BE2C (cell line): ENCODE measurements at places on chromosomes 11 and 22.

- DNase-seq = no peak
These were observed 24.0 kb downstream of the KCNJ5 start for GRCh38 chr11:128915149-128915521.

DNA sequence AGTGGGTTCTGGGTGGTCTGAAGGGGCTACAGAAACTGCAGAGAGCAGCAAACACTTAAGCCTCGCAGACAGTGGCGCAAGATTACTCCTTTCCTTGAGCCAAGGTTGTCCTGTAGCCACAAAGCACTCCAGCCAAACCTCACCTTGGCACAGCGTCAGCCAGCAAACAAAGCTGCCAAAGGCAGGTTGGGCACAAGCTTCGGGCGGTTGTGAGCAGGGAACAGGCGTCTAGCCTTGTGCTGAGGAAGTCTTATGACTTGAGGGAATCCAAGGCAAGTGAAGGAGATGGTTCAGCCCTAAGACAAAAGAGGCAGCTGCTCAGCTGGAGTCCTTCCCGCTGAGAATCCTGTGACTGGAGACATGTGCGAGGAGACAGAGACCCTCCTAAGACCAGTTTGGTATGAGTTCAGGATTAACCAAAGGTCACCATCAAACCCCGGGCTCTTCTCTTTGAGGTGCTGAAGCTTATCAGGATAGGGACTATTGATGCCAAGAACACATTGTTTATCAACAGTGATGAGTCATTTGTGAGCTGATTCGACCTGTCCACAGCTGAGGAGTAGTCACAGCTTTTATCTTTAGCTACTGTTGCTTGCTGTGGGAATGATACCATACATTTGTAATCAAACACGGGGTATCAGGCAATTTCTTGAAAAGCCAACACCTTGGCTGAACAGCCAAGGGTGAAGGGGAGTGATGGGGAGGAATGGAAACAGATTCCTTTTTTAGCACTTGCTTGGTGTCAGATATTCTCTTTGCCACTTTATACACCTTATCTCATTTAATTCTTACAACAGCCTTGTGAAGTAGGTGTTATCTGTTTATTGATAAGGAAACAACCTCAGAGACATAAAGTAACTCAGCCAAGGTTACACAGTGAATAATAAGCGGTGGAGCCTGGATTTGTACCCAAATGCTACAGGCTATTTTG, 4.6 kb downstream of the ADM start:
- DNase-seq = no peak

- no peak for DNase-seq
These were observed 5.9 kb downstream of the YPEL4 start for GRCh38 chr11:57643802-57644201.

GRCh38 chr11:64234647-64235379, 429 bp downstream of the VEGFB start:
- peak; percentile 46 for DNase-seq

- DNase-seq = peak; percentile 36
These were observed 1.1 kb downstream of the HYOU1 start for GRCh38 chr11:119055901-119056300.

GRCh38 chr11:46666516-46666915, 33.9 kb downstream of the ARHGAP1 start:
- DNase-seq = no peak

- no peak for DNase-seq
These were observed 46.5 kb downstream of the NEU3 start for GRCh38 chr11:75035256-75035655.

GRCh38 chr22:43537019-43537585, 125.3 kb downstream of the MPPED1 start:
- DNase-seq = peak; percentile 48

DNA sequence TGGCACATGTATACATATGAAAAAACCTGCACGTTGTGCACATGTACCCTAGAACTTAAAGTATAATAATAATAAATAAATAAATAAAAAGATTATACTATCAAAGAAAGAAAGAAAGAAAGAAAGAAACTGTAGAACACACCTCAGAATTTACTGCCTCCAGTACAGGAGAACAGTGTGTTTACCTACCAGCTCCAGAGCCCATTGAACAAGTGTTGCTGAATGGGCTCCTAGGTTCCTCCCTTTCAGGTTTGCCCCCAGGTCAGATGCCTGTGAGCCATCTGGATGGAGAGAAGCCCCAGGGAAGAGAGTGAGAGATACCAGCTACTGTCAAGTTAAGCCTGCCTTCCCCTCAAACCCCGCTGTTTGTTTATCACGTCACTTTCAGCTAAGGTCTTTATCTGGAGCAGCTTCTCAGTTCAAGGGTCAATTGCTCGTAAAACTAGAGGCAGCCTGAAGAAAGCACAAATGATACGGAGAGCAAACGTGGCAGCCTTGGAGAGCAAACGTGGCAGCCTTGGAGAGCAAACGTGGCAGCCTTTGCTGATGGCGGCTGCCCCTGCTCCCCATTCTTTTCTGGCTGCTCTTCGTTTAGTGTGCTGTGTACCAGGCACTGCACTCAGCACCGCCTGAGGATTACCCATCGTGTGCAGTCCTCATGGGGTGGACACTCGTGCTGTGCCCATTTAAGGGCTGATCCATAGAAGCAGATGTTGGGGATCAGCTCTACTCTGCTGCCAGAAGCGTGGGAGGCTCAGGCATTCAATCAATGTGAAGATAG, 111.7 kb downstream of the ADAMTS15 start:
- no peak for DNase-seq

DNA sequence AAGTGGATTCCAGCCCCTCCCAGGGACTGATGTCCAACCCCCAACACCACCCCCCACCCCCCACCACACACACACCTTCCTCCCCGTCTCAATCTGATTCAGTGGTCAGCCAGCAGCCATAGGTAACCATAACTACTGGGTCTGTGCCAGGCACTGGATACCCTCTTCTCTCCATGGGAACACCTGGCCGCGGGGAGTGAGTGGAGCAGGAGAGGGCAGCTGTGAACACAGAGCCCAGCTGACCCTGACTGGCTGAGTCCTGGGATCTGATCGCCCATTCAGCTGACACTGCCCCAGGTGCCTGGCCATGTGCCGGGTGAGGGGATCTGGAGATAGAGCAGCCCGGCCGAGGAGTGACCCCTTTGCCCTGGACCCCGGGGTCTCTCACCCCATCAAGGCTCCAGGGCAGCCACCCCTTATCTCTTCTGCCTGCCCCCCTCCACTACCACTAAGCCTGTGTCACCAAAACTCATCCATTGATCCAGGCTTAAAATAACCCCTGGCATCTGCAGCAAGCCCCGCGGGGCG, 2.6 kb upstream of the SHISA8 start:
- DNase-seq = no peak

DNA sequence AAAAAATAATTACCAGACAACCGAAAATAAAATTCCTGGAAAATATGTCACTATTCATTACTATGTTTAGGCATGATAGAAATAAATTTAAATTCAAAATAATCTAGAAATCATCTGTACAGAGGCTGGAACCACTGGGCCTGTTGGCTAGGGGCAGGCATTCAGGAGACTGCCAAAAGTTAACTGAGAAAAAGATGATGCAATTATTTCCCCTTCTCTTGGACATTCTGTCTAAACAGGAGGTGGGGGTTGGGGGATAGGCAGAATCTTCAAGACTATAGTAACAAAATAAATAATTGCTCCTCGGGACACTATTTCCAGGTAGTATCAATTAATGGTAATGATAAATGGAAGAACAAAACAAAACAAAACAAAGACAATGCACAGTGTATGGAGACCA, 14.1 kb downstream of the BTBD10 start:
- DNase-seq = no peak

- DNase-seq = no peak
These were observed 66.8 kb upstream of the NTM start for GRCh38 chr11:131303611-131304119.

- DNase-seq = peak; percentile 9
These were observed 171.4 kb upstream of the CTSC start for GRCh38 chr11:88508759-88509581.

- DNase-seq = peak; percentile 46
These were observed 760 bp upstream of the CELSR1 start for GRCh38 chr22:46537946-46538813.

DNA sequence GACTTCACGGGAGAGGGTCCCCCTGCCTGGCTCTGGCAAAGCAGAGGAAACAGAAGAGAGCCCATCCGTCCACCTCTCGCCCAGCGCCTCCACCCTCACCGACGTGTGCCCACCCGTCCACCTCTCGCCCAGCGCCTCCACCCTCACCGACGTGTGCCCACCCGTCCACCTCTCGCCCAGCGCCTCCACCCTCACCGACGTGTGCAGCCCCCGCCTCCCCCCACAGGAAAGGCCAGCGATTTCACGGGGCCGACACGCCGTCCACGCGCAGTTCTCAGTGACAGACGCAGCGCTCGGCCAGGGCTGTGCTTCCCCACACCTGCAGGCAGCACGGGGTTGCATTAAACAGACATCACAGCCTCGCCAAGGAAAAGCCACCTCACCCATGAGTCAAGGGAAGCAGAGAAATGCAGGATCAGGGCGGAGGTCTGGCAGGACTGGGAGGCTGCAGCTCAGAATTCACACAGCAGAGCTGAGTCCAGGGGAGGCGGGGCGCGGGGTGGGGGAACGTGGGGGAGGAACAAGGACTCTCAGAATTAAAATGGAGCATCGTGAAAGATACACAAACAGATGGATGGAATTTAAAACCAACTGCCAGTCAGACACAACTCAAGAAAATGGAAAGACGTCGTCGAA, 377.7 kb downstream of the BRD1 start:
- DNase-seq = no peak

DNA sequence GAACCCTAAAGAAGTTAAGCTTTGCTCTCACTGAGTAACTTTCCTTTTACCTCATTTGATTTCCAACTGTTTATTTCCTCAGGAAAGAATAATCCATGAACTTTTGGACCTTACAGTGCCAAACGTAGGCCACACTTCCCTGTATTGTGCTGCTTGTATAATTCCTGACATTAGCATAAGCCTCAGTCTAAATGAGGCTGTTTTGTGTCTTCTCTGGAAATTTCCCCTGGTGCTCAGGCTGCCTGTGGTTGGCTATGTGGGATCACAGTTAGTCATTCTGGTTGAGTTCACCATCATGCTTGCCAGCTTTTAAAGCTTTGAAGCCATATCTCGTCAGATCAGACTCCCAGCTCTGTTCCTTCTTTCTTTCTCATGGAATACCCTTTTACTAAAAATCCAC, 107.0 kb downstream of the FAM76B start:
- no peak for DNase-seq

- peak; percentile 56 for DNase-seq
These were observed 9.0 kb downstream of the POLR3H start for GRCh38 chr22:41535244-41535643.

GRCh38 chr11:130077671-130078070, 8.0 kb downstream of the APLP2 start:
- DNase-seq = no peak

DNA sequence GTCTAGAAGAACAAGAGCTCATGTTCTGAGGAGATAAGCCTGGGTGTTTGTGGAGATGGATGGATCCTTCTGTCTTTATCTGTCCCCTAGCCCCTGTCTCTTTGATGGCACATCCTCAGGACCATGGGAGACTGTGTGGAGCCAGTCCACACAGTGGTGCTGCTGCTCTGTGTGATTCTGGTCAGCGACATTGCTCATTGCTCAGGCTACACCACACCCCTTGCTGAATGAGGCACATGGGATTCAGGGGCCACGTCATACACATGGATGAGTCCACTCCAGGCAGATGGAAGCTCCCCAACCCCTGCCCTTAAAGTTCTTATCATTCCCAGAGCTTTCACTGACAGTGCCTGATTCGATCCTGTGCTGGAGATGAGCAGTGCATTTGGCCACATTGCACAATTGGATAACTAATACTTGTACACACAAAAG, 222.2 kb downstream of the NAV2 start:
- DNase-seq = no peak

GRCh38 chr11:119051440-119052162, 5.4 kb downstream of the HYOU1 start:
- DNase-seq = no peak

- peak; percentile 46 for DNase-seq
These were observed 122.4 kb downstream of the WT1 start for GRCh38 chr11:32312865-32313403.

- DNase-seq = peak; percentile 21
These were observed 126.0 kb downstream of the CTTN start for GRCh38 chr11:70524096-70524922.
